IPS DF 6.9 (cell line): ENCODE measurements at places on chromosomes 12 and 14.

DNA sequence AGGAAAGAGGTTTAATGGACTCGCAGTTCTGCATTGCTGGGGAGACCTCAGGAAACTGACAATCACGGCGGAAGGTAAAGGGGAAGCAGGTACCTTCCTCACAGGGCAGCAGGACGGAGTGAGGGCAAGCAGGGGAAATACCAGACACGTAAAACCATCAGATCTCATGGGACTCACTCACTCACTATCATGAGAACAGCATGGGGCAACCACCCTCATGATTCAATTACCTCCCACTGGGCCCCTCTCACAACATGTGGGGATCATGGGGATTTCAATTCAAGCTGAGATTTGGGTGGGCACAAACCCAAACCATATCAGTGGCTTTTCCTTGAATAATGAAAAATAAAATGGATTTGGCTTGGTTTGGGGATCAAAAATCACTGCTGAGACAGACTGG, 380.5 kb downstream of the VRK1 start:
- DNase-seq, result no peak

GRCh38 chr12:54197010-54197409, 8.2 kb upstream of the SMUG1 start:
- no peak for DNase-seq

DNA sequence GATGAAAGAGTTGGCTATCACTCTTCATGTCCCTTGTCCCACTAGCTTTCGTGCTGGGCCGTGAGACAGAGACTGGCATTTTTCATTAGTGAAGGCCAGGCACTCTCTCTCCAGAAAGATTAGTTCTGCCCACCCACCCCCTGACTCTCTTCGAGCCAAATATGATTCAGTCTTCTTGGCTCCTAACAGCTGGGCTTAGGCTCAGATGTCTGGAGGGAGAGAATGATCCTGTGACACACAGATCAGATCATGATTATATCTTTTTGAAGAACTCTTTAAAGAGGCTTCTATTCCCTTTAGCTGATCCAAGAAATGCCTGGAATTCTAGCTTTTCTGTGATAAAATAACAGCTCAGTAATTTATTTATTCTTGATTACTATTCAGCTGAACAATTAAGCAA, 5.2 kb upstream of the GNG2 start:
- DNase-seq, result no peak

DNA sequence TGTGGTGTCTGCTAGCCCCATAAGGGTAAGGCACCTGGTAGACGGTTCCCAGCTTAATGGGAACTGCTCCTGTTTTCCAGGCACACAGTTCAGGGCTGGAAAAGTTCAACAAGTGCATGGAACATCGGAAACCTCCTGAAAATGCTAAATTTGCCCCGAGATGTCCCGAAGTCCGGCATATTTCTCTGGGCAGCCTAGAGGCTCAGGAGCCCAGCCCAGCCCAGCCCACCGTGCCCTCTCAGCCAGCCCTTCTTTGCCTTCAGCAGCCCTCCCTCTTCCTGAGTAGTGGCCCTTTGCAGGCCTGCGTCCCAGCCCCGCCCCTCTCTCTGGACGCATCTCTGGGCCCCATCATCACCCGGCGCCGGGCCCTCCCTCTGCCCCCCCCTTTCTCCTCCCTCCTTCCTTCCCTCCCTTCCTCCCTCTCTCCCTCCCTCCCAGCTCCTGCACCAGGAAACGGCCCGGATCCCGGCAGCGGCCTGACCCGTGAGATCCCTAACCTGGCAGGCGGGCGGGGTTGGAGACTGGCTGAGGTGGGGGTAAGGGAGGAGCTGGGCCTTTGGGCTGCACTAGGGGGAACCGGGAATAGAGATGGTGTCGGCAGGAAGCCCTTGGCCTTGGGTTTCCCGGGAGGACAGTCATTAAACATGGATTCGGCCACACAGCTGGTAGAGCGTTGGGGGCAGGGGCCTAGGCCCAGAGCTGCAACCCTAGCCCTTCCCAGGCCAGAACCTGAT, at the start of gene BCL2L2:
BCL2L2 (plus strand) TSS at position 422 of the 734 bp plus-strand sequence. CDS start 935 bp downstream, outside the sequence.
- DNase-seq, result no peak

DNA sequence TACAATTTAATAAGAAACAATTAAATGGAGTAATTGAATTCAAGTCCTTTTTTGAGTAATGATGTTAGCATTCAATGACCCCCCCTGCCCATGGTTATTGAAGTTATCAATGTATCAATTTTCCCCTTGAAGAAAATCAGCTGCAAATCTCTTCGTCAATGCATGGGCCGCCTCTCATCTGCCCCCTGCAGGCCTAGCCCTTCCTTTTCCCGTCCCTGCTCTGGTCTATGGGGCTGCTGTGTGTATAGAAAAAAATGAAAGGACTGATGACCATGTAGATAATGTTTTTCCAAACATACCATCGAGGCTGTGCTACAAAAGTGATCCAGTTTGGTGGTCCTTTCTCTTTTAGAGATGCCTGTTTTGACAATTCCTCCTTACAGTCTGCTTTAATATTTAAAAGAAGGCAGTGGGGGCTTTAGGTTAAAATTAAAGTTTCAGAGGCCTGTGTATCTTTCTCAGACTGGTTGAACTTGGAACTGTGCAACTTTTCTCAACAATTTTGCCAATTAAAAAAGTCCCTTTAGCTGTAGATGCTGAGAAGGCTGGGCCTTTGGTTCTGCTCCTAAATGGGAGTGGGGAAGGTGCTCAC, 98.4 kb downstream of the APAF1 start:
- no peak for DNase-seq

- no peak for DNase-seq
Measured at GRCh38 chr12:50932787-50933280, 19.5 kb upstream of the HIGD1C start.

DNA sequence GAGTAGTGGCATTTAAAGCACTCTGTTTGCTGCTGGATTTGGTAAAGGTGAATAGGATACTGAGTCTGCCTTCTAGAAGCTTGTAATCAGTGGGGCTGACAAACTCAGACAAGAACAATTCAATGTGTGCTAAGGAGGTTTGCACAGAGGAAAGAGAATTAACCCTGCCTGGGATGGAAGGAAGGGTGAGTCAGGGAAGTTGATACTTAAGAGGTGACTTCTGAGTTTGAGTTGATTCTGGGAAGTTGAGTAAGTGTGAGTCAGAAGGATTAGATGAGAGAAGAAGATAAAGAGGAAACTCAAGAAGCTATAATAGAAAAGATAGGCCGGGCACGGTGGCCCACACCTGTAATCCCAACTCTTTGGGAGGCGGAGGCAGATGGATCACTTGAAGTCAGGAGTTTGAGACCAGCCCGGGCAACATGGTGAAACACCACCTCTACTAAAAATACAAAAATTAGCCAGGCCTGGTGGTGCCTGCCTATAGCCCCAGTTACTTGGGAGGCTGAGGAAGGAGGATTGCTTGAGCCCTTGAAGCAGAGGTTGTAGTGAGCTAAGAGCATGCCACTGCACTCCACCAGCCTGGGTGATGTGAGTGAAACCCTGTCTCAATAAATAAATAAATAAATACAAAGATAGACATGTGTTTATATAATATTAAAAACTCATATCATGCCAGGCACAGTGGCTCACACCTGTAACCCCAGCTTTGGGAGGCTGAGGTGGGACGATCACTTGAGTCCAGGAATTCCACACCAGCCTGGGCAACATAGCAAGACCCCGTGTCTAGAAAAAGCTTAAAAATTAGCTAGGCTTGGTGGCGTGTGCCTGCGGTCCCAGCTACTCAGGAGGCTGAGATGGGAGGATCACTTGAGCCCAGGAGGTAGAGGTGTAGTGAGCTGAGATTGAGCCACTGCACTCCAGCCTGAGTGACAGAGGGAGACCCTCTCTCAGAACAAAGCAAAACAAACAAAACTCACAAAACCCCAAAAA, 126.8 kb upstream of the CPM start:
- no peak for DNase-seq

DNA sequence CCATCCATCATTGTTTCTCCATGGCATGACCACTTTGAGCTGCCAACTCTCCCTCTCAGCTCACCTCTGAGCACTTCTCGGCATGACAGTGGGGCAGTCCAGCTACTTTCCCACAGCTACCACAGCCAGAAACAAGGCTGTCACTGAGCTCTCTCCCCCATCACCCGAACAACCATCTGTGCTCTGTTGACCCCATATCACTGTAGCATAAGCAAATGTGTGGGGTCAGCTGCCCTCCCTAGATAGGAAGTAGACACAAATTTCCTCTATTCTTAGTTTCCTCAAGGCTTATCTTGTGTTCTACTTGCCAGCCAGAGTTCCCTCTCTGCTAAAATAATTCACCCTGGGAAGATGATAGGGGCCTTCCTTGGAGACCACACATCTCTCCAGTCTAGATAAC, 82.6 kb upstream of the FUT8 start:
- DNase-seq, result no peak

- DNase-seq, result no peak
Measured at GRCh38 chr14:96920023-96920422, 122.8 kb downstream of the VRK1 start.

DNA sequence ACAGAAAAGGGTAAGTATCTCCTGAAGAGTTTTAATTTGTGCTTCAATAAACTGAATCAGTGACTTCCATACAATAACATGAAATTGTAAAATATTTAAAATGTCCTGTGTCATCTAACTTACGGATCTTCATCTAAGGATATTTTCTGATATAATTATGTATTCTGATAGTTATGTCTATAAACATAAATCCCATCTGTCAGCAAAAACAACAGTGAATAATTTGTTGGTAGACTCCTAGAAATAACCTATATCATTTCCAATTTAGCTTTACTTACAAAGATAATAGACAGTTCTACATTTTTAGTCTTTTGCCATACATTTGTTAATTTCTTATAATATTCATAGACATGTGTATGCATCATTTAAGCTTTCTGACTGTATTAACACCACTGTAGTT, 293.9 kb downstream of the CCDC91 start:
- no peak for DNase-seq

DNA sequence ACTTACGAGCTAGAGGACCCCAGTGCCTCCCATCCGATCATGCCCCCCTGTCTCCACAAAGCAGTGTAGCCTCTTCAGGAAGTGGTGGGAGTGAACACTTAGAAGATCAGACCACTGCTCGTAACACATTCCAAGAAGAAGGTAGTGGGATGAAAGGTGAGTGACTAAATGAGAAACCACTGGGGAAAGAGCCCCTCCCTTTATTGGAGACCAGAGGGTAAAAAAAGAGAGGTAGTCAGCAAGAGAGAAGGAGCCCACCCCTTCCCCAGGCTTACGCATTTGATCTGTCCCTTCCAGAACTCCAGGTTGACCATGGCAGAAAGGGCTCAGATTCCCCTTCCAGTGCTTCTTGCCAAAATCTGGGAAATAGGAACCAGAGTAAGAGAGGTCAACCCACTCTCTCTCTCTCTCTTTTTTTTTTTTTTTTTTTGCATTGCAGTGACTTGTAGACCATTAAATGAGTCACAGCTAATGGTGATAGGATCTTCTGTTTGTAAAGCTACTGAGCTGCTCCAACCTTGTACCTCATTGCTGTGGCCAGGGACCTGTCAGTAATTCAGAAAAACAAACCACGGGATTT, 165.4 kb downstream of the GCH1 start:
- DNase-seq, result no peak

- DNase-seq, result no peak
Measured at GRCh38 chr12:11780521-11781101, 131.1 kb downstream of the ETV6 start.

GRCh38 chr12:13950502-13950901, 30.9 kb downstream of the GRIN2B start:
- DNase-seq, result no peak

GRCh38 chr12:102498471-102498870, 18.1 kb upstream of the IGF1 start:
- DNase-seq, result no peak

DNA sequence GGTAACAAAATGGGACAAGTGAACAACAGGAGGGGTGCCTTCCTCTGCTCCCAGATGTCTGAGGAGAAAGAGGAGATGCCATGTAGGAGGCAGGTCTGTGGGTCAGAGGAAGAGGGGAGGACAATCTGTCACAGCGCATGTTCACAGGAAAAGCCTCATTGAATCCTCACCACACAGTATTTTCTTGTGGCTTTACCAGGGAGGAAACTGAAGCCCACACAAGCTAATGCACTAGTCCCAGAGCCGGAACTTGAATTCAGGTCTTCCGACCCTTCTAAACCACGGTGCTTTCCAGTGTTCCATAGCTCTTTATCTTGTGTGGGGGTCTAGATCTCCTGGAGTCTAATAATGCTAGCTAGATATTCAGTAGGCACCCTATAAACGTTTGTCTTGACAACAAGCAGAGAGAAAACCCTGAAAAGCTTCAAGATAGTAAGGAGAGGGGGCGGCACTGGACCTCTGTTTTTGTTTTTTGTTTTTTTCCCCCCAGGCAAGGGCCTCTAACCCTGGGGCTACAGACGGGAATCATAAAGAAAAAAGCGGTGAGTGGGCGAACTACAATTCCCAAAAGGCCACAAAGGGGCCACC, 371 bp upstream of the SHMT2 start:
- no peak for DNase-seq
